ENCODE measurements at places on chromosomes 7 and 10.

DNA sequence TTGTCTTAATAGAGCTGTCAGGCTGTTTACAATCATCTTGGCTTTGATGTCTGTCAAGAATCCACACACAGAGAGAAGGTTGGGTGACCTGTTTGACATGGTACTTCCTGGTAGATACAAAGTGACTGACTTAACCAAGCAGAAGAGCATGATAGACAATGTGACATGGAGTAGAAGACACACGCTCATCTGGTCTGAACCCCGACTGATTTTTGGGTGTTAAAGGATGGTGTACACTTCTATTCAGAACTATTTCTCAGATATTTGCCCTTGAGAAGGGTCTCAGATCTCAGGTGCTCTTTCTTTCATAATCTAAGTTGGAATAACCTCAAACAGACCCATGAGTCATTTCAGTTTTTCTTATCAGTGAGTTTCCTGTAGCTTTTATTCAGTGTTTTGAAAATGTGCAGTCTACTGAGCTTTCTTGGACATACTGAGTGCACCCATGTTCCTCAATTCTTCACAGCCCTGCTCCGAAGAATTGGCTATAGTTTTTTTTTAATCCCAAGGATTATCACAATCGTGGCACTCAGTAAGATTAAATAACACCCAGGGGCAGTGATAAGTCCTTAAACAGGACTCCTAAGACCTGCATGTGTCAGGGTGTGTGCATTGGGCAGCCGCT is 46.4 kb upstream of the NXPH1 start:
- DNase-seq = no peak

DNA sequence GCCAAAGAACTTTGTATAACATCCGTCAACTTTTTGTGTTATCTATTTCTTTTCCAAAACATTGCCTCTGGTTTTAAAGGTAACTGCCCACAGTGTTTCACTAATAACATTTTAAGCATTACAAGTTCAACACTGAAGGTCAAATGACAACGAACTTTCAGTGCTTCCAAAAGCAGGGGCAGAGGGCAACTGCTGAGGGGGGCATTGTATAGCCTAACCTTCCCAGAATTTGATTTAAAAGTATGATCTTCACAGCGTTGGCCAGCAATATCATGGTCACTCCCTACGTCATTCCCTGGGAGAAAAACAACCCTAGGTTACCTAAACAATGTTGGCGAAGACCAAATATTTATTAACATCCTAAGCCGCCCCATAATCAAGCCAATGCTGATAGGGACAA is 2.5 kb upstream of the GOT1 start:
- no peak for DNase-seq

GRCh38 chr10:99431190-99431760 is 851 bp upstream of the GOT1 start:
- no peak for DNase-seq

- no peak for DNase-seq
Measured at GRCh38 chr10:3224241-3224640, 51.7 kb upstream of the PITRM1 start.

DNA sequence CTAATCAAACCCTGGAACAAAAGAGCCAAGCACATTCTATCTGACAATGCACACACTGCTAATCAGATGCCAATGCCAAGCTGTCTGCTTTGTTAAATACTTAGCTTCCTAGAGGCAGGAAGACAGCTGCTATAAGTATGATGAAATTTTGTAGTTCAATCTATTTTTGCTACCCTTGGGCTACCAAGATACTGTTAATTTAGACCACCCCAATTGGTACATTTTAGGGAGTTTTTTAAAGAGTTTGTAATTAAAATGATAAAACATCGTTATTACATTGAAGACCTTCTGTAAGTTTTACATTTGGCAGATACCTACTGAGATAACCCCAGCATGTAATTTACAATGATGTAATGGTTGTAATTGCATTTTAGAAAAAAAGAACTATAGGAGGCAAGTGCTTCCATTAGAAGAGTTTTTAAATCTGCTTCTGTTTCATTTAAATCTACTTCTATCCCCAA is 268.5 kb downstream of the ADK start:
- DNase-seq = no peak

DNA sequence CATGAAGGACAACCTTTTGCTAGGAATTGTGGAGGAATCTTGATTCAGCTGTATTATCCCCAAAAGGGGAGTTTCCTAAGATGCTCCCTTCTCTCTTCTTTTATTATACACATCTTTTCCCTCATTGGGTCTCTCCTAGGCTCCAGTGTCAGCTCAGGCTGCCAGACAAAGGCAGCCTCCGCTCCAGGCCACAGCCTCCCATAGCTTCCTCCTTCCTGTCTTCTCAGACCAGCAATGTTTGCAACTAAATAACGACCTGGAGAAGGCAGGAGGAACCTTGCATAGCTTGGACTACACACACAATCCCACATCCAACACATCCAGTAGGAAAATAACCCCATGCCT is 12.3 kb downstream of the SFXN3 start:
- no peak for DNase-seq

- no peak for DNase-seq
Measured at GRCh38 chr10:67912331-67912946, 28.0 kb downstream of the SIRT1 start.

GRCh38 chr7:45500257-45500656 is 73.9 kb upstream of the ADCY1 start:
- DNase-seq = no peak

- no peak for DNase-seq
Measured at GRCh38 chr10:90589825-90590224, 268.0 kb downstream of the HTR7 start.

DNA sequence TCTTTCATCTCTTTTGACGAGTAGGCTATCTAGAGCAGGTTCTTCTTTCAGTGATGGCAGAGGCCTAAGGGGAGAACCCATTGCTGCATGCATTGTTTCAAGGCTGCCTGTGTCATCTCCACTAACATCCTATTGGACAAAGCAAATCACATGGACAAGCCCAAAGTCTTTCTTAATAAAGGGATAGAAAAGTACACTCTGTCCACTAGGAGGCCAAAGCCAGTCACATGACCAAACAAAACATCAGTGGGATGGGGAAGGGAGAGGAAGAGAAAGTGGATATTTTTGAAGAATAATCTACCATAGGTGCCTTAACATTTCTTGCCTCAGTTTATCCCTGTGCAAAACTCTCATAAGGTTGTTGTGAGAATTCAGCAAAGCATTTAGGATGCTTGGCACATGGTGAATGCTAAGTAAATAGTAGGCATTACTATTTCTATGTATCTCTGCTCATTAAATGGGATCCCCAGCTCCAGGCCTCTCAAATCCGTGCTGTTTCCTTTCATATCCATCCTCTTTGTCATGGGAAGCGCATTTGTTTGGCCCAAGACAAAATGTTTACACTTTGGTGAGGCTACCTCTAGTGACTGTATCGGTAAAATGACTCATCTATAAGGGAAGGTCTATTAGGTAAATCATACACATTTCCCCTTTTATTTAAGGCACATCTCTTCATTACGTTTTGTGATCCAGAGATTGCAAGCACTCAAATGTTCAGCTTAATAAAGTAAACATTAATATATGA is 16.7 kb upstream of the CADPS2 start:
- no peak for DNase-seq

DNA sequence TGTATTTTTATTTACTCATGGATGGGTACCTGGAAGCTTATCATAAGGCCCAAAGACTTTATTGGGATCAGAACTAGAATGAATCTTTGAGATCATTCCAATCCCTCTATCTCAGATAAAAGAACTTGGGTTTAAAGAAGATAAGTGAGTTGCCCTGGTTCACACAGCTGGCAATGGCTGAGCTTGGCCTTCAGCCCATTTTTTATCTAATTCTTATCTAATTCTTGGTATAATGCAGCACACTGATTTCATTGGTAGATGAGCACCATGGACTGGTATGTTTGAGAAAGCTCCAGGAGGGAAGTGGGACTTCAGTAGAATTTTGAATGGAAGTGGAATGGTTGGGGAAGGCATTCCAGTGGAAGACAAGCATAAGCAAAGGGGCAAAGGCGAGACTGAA is 558.9 kb downstream of the REEP3 start:
- DNase-seq = no peak

DNA sequence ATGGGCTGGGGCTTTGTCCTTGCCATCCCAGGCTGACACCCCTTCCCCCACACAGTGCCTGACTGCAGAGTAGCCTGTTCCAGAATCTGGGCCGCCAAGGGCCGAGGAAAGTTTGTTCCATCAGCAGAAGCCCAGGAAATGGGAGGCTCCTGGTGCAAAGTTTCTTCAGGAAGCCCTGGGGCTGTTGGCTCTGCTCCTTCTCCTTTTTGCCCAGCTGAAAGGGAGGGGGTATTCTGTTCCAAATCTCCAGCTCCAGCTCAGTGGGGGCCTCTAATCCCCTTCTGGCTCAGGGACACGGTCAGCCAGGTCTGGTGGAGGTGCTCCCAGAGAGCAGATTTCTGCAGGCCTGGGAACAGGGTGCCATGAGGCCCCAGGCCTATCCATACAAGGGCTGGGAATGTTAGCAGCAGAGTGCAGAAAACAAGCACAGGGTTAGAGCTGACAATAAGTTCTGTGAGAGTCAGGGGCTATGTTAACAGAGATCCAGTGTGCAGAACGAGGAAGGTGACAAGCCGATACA is 399.5 kb downstream of the RPS24 start:
- DNase-seq = no peak

- DNase-seq = no peak
Measured at GRCh38 chr7:106914018-106914607, 49.0 kb downstream of the PIK3CG start.

- no peak for DNase-seq
Measured at GRCh38 chr7:37174460-37174859, 274.2 kb downstream of the ELMO1 start.

GRCh38 chr10:60172363-60172990 is 217.2 kb downstream of the ANK3 start:
- no peak for DNase-seq

GRCh38 chr10:43027331-43027955 is 49.4 kb upstream of the RET start:
- DNase-seq = no peak

DNA sequence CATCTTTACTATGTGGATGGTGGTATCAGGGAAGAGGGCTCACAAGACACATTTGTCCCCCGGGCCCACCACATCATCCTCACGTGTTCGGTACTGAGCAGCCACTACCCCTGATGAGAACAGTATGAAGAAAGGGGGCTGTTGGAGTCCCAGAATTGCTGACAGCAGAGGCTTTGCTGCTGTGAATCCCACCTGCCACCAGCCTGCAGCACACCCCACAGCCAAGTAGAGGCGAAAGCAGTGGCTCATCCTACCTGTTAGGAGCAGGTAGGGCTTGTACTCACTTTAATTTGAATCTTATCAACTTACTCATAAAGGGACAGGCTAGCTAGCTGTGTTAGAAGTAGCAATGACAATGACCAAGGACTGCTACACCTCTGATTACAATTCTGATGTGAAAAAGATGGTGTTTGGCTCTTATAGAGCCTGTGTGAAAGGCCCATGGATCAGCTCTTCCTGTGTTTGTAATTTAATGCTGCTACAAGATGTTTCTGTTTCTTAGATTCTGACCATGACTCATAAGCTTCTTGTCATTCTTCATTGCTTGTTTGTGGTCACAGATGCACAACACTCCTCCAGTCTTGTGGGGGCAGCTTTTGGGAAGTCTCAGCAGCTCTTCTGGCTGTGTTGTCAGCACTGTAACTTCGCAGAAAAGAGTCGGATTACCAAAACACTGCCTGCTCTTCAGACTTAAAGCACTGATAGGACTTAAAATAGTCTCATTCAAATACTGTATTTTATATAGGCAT is 9.1 kb upstream of the CSGALNACT2 start:
- DNase-seq = no peak

DNA sequence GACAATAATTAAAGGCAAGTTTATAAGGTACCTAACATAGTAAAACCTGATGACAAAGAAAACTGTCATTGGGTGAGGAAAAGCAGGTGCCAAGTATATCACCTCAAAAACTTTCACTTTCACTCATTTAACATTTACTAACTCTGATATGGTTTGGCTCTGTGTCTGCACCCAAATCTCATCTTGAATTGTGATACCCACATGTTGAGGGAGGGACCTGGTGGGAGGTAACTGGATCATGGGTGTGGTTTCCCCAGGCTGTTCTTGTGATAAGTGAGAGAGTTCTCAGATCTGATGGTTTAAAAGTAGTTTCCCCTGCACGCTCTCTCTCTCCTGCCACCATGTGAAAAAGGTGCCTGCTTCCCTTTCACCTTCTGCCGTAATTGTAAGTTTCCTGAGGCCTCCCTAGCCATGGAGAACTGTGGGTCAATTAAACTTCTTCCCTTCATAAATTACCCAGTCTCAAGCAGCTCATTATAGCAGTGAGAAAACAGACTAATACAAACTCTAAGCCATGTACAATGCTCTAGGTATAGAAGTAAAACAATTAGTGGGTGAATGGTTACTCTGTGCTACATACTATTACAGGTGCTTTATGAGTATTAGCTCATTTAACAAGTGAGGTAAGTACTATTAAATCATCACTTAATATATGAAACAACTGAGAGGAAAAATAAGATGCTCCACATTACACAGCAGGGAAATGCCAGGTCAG is 199.0 kb downstream of the CHCHD3 start:
- no peak for DNase-seq

DNA sequence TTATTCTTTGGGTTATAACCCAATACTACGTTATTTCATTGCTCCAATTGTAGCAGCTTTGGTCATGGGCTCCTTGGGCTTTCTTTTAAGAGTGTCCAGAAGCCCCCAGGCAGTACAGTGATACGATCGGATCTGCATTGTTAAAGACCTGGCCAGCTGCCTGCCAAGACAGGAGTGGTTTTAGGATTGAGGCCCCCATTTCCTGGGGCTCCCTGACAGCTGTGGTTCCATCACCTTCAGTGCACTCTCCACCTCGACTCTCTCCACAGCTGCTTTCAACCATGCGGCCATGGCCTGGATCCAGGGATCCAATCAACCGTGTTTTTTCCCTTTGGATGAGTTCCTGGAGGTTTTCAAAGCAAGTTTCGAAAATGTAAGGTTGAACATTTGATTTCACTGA is 123.4 kb upstream of the BTBD16 start:
- DNase-seq = no peak

- no peak for DNase-seq
Measured at GRCh38 chr7:149624006-149624405, 126.4 kb upstream of the ZNF746 start.

- DNase-seq = no peak
Measured at GRCh38 chr7:8783229-8783628, 349.8 kb downstream of the NXPH1 start.

DNA sequence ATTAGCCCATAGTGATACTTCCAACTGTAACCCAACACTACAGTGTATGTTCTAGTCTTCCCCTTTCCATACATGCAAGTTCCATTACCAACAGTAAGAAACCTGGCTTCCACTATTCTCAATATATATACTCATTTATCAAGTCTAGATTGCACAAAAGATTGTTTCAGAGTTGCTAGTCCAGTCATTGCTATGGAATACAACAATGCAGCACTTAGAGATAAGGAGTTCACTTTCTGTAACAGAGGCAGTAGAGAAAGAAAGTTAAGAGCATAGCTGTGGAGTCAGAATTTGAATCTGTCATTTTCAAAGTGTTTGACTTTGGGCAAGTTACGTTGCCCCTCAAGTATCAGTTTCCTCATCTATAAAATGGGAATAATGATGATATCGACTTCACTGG is 90.1 kb downstream of the RTKN2 start:
- no peak for DNase-seq

Measured in cortex of kidney (tissue), 1 donor.